ENCODE measurements at places on chromosomes 7 and 10. TPM values are rescaled to one million over a fixed set of nuclear protein-coding genes. Genes with fewer than 3 reads are reported as not detected.

HTRA1 gene
- total RNA-seq: 103 TPM

ANKRD1 gene
- not detected for total RNA-seq

DNA sequence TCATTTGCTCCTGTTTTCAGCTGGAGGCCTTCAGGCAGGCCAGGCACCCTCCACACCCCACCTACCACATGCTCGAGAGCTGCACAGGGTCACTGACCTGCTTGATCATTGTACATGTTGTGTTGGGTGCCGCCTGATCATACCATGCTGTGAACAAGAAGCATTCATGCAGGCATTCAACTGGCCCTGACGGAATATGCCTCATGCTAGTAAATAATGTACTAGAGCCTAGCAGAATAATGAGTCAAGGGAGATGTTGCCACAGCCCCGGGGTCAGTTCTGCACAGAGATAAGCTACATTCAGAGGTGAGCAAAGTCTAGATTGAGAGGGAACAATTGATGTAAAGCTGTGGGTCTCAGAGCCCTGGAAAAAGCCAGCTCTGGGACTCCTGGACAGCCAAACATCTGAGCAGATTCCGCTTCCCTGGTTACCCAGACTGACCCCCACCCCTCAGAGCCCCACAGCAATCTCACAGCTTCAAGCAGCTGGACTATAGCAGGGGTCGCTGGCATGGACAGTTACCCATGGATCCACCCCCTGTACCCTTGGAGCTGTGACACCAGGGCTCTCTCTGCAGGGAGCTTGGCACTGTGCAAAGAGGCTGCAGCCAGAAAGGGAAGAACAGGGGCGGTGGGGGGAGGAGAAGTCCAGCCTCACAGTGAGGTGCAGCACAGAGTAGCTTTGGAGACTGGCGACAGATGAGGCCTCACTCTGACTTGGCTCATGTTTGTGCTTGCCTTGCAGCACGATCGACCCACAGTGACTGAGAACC lies 86.6 kb downstream of the FRMPD2 start:
- H3K27ac ChIP-seq: no peak overlapping the region
- H3K36me3 ChIP-seq: no peaks in the 10 kb centered on the region
- no peaks in the 10 kb centered on the region for H3K4me1 ChIP-seq
- H3K4me3 ChIP-seq: no peak overlapping the region
- DNase-seq: no peak
- H3K27me3 ChIP-seq: no peaks in the 10 kb centered on the region

DNA sequence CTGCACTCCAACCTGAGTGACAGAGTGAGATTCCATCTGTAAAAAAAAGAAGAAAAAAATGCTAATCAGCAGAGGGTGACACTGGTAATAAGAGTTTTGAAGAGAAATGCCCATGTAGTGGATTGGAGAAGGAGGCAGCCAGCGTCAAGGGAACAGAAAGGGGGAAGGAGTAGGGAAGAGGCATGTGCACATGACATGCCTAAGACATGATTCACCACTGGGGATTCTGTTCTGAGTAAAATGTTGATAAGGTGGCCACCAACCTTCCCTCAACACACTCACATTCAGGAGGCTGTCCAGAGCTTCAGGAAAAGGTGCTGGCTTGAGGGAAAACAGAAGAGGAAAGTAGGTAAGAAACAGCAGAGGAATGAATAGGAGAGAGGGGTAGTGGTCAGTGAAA lies 39.9 kb downstream of the AKR1D1 start:
- no peaks in the 10 kb centered on the region for H3K36me3 ChIP-seq
- H3K4me1 ChIP-seq: no peaks in the 10 kb centered on the region
- no peak overlapping the region for H3K27ac ChIP-seq
- no peak for DNase-seq
- no peak overlapping the region for H3K4me3 ChIP-seq
- no peaks in the 10 kb centered on the region for H3K27me3 ChIP-seq

DNA sequence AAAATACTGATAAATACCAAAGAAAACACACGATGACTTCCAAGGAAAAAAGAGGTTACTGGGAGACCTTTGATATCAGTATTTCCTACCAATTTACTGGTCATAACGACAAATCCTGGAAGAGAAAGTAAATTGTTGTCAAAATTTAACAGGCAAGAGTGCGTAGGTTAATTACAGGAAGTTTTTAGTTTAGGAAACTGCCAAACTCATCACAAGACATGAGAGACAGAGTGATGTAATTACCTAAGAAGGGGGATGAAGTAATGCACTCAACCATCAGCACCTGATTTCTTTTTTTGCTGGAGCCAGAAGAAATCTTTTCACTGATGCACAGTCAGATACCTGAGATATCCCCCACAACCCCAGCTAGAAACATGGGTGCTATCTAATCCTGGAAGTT lies 16.8 kb downstream of the MACC1 start:
- no peak overlapping the region for H3K4me3 ChIP-seq
- peaks cover 31% of the 10 kb centered on the region for H3K4me1 ChIP-seq
- no peaks in the 10 kb centered on the region for H3K36me3 ChIP-seq
- peak overlapping the region; percentile 60 for H3K27ac ChIP-seq

GRCh38 chr10:59713196-59713821 lies 3.7 kb upstream of the SLC16A9 start:
- H3K4me3 ChIP-seq: no peak overlapping the region
- H3K4me1 ChIP-seq: peaks cover 13% of the 10 kb centered on the region
- DNase-seq: no peak
- H3K27me3 ChIP-seq: peaks cover 15% of the 10 kb centered on the region

- no peaks in the 10 kb centered on the region for H3K36me3 ChIP-seq
- peak; percentile 32 for DNase-seq
- H3K27me3 ChIP-seq: no peaks in the 10 kb centered on the region
- H3K4me1 ChIP-seq: peaks cover 29% of the 10 kb centered on the region
- H3K27ac ChIP-seq: peak overlapping the region; percentile 60
- H3K4me3 ChIP-seq: no peak overlapping the region
Measured at GRCh38 chr10:59337201-59337652, 25.1 kb downstream of the FAM13C start.

DNA sequence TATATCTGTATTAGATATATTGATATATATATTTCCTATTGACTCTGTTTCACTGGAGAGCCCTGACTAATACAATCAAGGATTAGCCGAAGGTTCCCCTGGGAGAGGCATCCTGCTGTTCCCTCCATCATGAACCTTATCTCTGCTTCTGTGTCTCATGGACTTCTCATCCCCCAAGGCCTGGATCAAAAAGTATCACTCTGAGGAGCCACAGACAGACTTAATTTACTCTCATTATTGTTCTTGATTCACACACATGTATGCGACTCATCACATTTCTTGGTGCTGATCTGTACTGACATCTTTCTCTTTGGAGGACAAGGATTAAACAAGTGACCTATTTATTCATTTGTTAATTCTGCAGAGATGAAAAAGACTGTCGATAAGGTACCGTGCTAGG lies 550.2 kb downstream of the KCNMA1 start:
- H3K36me3 ChIP-seq: no peaks in the 10 kb centered on the region
- no peak for DNase-seq
- no peak overlapping the region for H3K27ac ChIP-seq
- H3K4me3 ChIP-seq: no peak overlapping the region
- H3K4me1 ChIP-seq: no peaks in the 10 kb centered on the region

DNA sequence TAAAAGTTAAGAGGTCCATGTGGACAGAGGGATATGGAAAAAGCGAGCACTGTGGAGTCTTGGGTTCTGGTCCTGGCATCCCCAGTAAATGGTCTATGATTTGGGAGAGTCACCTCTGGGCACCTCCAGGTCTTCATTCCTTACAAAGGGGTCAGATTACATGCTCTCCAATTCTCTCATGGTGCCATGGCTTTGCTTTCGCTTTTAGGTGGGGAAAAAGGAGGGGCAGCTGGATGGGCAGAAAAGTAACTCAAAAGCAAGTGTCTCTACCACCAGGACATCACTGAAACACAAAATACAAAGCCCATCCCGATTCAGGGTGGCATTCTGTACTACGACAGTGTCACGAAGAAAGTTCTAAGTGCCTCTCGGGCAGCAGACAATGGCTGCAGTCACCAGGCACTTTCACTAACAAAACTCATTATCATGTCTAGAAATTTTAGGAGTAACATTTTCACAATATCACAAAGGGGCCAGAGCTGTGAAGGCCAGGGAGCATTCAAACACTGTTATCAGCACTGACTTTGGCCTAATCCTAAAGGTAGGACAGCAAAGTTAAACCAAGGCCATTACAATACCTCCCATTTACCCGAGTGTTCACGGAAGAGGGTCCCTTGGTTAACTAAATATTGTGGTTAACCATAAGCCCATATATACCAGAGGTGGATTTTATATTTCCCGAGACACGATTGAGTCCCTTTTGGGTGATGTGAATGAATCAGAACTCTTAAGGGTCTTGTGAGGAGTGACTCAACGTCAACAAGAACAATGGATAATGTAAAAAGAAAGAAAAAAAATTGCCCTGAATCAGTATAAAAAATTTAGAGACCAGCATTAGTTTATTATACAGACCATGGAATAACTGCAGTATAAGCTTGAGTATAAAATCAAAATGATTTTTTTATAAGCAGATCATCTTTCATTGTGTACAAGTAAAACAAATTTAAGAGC lies 2.5 kb downstream of the PSAP start:
- H3K27me3 ChIP-seq: no peaks in the 10 kb centered on the region
- H3K4me3 ChIP-seq: peak overlapping the region; percentile 92
- no peak for DNase-seq
- peak overlapping the region; percentile 19 for H3K27ac ChIP-seq

DNA sequence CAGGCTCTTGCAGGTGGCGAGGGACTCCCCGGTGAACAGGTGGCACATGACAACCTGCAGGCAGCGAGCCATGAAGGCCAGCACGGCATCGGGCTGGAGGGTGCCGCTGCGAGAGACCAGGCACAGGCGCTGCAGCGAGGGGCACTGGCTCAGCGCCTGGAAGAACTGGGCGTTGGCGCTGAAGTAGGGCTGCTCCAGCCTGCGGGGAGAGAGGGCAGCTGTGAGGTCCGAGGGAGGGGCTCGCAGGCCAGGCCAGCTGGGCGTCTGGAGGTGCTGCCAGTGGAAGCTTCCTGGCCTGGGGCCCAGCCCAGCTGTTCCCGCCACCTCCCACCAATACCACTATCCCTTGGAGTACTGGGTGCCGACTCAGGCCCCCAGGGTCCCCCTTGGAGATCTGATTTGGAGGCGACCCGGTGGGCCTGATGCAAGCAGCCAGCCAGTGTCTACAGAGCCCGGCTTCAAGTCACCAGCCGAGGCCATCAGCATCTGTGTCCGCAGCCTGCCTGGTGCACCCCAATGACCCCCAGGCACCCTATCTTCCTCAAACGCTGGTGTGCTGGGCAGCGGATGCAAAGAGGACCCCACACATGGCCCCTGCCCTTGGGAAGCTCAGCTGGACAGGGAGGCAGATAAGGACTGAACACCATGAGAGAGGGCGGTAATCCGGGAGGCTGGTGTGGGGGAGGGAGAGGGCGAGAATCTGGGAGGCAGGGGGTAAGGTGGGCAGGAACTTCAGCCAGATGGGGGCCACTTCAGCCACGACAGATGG lies 67.8 kb upstream of the TNRC18 start:
- no peaks in the 10 kb centered on the region for H3K27me3 ChIP-seq
- H3K27ac ChIP-seq: no peak overlapping the region
- H3K36me3 ChIP-seq: no peaks in the 10 kb centered on the region
- H3K4me3 ChIP-seq: no peak overlapping the region
- DNase-seq: no peak

DNA sequence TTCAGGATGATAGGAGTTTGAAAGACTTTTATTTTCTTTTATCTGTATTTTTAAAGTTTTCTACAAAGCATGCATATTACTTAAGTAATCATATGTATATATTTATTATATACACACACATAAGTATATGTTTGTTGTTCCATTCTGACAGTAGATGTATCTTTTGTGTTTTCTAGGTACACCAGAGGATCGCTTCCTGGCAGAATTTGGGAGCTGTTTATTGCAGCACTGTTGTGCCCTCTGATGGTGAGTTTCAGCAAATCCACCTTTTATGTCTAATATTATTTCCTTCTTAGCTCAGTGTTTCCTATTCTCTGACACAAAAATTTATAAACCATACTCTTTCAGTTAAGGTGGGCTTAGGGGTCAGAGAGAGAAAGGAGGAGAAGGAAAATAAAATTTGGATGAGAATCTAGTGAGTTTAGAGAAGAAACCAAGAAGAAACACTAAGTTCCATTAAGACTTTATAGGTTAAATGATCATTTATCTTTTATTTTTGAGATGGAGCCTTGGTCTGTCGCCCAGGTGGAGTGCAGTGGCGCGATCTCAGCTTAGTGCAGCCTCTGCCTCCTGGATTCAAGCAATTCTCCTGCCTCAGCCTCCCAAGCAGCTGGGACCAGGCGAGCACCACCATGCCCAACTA lies 59.2 kb upstream of the OIT3 start:
- no peaks in the 10 kb centered on the region for H3K36me3 ChIP-seq
- no peaks in the 10 kb centered on the region for H3K27me3 ChIP-seq
- no peak overlapping the region for H3K4me3 ChIP-seq
- no peak for DNase-seq

DNA sequence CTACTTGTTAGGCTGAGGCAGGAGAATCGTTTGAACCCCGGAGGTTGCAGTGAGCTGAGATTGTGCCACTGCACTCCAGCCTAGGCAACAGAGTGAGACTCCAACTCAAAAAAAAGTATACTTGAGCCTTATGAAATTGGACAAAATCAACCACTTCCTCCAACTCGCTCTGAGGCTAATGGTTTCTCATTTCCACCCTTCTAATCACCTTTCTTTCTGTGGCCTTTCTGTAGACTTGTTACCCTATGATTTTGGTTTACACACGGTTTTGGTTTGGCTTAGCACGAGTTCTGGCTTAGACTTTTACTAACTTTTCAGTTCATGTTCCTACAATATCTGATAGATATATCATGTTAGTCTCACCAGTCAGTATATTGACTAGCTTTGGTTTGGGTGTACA lies 152.0 kb downstream of the PHTF2 start:
- H3K4me1 ChIP-seq: no peaks in the 10 kb centered on the region
- H3K36me3 ChIP-seq: no peaks in the 10 kb centered on the region
- H3K27ac ChIP-seq: no peak overlapping the region
- no peak for DNase-seq

GRCh38 chr7:52473756-52474155 lies 561.7 kb upstream of the POM121L12 start:
- H3K4me3 ChIP-seq: no peak overlapping the region
- no peaks in the 10 kb centered on the region for H3K36me3 ChIP-seq
- no peaks in the 10 kb centered on the region for H3K27me3 ChIP-seq
- no peak for DNase-seq

- no peaks in the 10 kb centered on the region for H3K36me3 ChIP-seq
- H3K27me3 ChIP-seq: no peaks in the 10 kb centered on the region
- no peak for DNase-seq
- peak overlapping the region; percentile 75 for H3K4me3 ChIP-seq
- peaks cover 42% of the 10 kb centered on the region for H3K4me1 ChIP-seq
- H3K27ac ChIP-seq: peak overlapping the region; percentile 97
Measured at GRCh38 chr7:103148131-103148993, 537 bp downstream of the NAPEPLD start.

DNA sequence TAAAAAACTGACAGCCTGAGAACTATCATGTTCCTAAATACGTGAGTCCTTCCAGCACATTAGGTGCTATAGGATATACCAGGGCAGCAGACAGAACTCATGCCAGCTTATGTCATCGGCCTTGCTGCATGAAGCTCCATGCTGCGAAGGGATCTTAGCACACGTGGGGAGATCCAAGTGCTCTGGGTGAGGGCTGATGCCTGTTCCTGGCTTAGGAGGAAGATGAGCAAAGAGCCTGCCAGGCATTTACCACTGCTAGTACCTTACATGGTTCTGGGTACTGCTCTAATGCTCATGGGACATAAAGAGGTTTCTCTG lies 43.2 kb downstream of the SVIL start:
- no peaks in the 10 kb centered on the region for H3K36me3 ChIP-seq
- no peak for DNase-seq
- no peak overlapping the region for H3K4me3 ChIP-seq
- H3K27ac ChIP-seq: peak overlapping the region; percentile 85
- H3K4me1 ChIP-seq: peaks cover 33% of the 10 kb centered on the region

GRCh38 chr7:47185839-47186238 lies 396.1 kb downstream of the TNS3 start:
- H3K4me3 ChIP-seq: no peak overlapping the region
- H3K27ac ChIP-seq: no peak overlapping the region
- no peaks in the 10 kb centered on the region for H3K36me3 ChIP-seq
